ENCODE measurements at places on chromosomes 3 and 15.

- peak; percentile 61 for DNase-seq
These were observed 71.4 kb upstream of the LRIG1 start for GRCh38 chr3:66572090-66572675.

DNA sequence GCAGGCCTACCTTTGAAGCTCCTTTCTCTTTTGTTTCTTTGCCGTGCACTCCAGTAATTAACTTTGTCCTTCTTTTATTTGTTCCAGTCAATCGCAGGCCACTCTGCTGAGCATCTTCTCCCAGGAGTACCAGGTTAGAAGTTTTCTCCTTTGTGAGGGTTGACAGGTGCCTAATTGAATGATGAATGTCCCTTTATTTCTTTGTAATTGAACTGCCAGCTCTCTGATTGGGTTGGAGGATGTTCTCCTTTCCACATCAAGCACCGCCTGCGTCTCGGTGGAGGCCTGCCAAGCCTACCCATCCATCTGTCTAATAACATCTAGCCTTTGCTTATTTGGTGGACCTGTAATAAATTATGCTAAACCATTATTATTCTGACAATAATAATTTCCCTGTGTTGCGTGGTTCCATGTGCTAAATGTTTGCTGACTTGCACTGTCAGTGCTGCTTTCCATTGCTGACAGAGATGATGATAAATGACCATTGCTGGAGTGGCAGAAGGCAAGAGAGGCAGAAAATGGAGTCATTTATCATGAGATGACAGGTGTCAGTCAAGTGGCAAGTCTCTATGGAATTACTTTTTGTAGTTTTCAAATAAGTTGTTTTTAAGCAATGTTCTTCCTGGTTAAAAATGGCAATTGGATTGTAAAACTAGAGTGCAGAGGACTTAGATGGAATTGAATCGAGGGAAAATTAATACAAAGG is 64.9 kb downstream of the CDIN1 start:
- DNase-seq = no peak

DNA sequence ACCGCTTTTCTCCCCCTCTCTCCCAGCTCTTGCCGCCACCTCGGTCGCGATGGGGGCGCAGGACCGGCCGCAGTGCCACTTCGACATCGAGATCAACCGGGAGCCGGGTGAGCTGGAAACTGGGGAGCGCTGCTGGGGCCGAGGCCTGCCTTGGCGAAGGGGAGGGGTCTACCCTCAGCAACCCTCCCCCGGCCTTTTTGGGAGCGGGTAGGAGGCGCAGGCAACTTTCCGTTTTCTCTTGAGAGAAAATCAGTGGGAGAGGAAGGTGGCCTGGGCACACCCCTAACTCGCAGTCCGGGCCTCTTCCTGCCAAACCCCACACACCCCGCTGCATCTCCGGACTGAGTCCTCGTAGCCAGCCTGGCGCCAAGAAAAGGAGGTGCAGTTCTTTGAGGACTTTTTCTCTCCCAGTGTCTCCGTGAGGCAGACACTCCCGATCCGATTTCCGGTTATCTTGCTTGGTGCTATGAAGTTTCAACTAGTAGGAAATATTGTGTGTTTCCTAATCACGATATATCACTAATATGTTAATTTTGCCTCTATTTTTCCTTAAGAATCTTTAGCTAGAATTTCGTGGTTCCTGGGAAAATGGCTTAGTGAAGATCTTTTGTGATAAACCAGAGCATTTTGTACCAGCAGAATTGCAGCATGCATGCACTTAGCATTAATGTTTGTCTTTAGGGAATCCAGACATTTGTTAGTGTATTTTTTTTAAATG is 631 bp downstream of the NKTR start:
- no peak for DNase-seq

DNA sequence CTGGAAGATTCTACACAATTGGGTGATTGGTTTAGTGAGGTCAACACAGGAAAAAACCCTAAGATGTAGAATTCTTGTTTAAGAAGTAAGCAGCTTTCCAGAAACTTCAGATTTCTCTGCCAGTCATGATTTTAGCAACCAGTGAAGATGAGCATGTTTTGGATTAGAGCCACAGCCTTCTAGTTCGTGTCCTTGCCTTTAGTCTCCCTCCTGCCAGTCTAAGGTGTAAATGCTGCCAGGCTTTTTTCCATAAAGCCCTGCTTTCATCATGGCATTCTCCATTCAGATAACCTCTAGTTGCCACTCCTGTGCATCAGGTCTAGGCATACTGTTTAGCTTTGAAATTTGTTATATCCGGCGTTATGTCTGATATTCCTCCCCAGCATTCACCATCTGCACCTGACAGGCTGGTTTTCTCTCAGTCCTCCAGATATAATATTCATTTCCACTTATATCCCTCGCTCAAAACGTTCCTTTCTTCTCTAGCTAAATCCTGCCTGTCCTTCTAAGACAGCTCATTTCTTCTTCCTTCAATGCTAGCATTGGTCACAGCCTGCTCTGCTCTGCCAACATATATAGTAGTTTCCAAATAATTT is 37.4 kb downstream of the SYN2 start:
- DNase-seq = no peak

DNA sequence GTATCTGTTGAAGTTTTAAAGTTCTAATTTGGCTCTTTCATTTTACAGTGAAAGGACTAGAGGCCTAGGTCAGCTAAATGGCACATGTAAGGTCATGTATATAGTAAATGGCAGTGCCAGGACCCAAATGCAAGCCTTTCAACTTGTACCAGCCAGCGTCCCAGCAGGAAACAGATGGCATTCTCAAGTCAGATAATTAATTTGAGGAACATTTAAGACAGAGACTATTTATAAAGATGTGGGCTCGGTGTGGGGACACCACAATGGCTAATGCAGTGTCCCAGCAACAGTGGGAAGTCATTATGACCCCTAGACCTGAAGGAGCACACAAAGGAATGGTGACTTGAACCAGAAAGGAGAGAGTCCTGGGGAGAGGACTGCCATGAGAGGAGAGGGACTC is 6.1 kb downstream of the MINDY4B start:
- DNase-seq = no peak

DNA sequence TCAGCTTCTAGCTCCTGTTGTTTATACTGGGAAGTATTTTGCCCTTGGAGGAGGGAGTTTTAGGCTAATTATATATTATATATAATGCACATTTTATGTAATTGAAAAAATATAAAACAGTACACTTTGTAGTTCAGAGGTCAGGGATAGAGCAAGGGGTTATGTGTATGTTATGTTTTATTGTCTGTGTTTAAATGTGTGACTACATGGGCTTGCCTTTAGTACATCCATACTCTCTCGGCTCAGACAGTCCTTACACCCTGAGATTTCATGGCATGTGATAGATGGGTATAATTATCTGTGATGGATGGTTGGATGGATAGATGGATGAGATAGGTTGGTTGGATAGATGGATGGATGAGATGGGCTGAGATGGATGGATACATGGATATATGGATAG is 17.4 kb upstream of the ST3GAL6 start:
- no peak for DNase-seq

GRCh38 chr3:51397392-51397791 is 6.3 kb downstream of the RBM15B start:
- DNase-seq = no peak

DNA sequence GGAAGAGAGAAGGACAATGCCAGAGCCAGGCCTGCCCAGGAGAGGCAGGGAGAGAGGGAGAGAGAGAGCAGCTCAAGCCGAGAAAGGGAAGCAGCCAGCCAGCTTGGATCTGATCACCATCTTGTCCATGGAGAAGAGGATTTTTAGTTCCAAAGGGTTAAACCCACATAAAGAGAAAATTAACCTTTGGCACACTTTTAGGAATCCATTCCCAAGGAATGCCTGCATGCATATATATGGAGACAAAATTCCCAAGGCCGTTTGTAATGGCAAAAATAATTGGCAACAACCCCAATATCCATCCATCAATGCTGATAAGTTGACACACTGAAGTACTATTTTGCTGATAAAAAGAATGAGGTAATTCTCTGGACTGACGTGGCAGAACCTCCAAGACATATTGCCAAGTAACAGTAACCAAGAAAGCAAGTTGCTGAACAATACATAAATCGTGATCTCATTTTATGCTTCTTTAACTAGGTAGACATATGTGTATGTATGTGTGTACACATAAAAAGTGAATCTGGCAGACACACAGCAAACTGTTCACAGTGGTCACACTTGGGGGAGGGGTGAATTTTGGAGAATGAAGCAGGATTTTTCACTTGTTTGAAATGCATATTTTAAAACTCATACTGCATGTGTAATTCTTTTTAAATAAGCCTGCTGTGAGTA is 7.5 kb upstream of the STRA6 start:
- DNase-seq = no peak

DNA sequence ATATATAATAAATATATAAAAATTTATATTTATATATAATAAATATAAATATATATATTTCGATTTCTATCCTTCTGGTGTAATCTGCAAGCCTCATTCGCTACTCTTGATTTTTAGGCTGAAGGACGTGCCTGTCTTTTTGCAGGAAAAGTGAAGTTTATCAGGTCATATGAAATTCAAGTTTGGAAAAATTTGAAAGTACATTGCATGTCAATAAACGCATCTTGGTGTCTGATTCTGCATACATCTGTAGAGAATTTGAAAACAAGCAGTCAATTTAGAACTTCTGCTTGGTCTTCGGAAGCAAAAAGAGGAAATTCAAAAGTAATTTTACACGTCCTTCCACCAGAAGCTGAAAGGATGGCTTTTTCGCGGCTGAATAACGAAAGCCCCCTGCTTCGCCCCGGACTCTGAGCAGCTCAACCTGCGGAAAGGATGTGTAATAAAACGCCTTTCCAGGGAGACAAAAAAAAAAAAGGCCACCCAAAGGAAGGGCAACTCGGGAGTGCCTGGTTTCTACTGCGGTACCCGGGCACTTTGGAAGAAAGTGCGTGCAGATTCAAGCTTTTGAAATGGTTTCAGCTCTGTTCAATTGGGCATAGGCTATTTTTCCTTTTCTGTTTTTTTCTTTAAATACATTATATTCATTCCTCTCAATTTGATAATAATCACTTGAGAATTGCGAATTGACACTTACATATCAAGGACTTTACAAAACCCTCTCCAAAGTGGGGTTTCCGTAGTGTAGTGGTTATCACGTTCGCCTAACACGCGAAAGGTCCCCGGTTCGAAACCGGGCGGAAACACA is 1.5 kb upstream of the MYNN start:
- peak; percentile 50 for DNase-seq

DNA sequence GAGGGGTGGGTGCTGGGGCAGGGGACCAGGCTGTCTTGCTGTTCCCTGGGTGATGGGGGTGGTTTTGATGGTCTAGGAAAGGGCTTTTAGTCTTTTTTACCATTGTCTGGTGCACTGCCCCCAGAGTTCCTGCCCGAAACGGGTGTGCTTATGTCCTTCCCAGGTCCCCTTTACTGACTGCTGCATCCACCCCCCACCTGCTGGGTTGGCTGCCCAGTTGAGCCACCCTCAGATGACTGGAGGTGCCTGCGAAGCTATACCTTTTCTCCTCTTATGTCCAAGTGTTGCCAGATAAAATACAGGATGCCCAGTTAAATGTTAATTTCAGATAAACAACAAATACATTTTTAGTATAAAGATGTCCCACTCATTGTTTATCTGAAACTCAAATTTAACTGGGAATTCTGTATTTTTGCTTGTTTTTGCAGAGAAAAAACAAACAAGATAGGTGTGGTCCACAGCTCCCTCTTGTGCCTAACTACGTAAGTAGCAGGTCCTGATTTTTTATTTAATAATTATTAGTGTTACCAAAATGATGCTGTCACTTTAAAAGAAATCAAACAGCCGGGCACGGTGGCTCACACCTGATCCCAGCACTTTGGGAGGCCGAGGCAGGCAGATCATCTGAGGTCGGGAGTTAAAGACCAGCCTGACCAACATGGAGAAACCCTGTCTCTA is 6.1 kb upstream of the RPP14 start:
- DNase-seq = no peak

- peak; percentile 50 for DNase-seq
These were observed 28.3 kb upstream of the CRYBG3 start for GRCh38 chr3:97793420-97794019.

- DNase-seq = no peak
These were observed 158.9 kb downstream of the TBC1D5 start for GRCh38 chr3:17583530-17583929.

- DNase-seq = peak; percentile 4
These were observed 56.5 kb downstream of the NEK11 start for GRCh38 chr3:131082871-131083863.

GRCh38 chr3:70631716-70632307 is 319.4 kb upstream of the MDFIC2 start:
- peak; percentile 2 for DNase-seq

DNA sequence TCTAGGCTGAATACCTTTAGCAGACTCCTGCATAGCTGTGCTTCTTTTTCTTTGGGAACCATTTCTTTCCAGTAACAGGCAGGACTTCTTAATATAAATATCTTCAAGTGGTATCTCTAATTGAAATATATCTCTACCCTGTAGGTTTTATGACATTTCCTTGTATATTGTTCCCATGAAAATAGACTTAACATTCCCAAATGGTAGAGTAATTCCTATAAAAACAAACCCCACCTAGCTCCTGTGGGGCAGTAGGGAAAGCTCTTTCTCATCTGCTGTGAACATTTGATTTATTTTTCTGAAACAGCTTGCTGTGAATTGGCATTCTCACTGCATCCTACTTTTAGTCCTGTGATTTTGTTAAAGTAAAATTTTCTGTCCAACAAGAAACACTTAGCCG is 20.8 kb downstream of the SELENOT start:
- DNase-seq = no peak

- no peak for DNase-seq
These were observed 462.2 kb upstream of the PROK2 start for GRCh38 chr3:72247126-72247525.

GRCh38 chr15:74226761-74227540 is 9.2 kb upstream of the CCDC33 start:
- DNase-seq = no peak

DNA sequence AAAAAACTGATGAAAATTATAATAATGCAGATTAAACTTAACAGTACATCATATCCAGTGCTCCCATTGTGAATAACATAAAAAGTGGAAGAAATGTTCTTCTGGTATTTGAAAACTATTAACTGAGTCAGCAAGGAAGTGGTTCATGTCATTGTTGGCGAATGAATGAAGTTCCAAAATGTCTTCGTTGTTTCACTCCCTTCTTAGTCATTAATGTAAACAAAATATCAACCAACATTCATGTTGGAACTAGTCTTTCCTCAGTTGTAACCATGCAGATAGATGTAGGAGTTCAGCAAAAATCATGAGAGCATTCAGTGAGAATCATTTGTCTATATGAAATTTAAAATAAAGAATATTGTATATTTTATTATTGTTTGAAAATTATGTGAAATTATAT is 44.1 kb upstream of the ICE2 start:
- DNase-seq = no peak

DNA sequence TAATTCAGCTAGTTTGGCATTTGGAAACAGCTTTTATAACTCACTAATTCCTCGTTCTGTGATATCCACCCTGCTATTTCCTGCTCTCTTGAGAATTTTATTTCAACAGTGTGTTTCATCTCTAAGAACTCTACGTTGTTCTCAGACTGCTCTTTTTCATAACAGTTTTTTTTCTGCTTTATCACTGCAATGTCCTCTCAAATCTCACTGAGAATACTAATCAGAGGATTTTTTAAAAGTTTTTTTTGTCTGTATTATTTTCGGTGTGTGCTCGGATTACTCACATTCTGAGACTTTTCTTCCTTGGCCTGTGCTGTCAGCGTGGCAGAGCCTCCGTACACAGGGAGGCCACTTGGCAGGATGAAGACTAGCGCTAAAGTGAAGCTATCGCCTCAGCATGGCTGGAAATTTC is 59.4 kb upstream of the NEO1 start:
- no peak for DNase-seq

- no peak for DNase-seq
These were observed 412.9 kb downstream of the VGLL3 start for GRCh38 chr3:86578071-86578470.

- no peak for DNase-seq
These were observed 40.1 kb downstream of the TIGIT start for GRCh38 chr3:114333923-114334240.
